ENCODE measurements at places on chromosomes 5 and 9.

- DNase-seq = no peak
Measured at GRCh38 chr5:134189031-134189430, 12.3 kb upstream of the SKP1 start.

GRCh38 chr5:82169892-82170291 lies 108.3 kb downstream of the RPS23 start:
- DNase-seq = no peak

DNA sequence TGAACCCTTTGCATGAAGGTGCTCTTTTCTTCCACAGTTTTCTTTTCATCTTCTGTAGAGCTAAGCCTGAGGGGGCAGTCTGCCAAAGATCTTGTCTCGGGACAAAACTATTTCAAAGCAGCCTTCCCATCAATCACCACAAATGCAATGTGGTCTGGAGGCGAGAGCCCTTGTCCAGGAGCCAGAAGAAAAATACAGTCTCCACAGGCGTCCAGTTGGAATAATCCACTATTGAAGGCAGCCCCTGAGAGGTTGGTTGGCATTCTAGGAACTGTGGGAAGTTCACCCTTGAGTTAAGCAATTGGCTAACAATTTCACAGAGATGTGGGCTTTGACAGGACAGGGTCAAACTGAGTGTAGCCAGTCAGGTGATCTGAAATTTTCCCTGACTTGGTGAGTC lies 72.0 kb downstream of the SEMA6A start:
- peak; percentile 78 for DNase-seq

- DNase-seq = peak; percentile 40
Measured at GRCh38 chr5:145471831-145472612, 363.1 kb downstream of the PRELID2 start.

DNA sequence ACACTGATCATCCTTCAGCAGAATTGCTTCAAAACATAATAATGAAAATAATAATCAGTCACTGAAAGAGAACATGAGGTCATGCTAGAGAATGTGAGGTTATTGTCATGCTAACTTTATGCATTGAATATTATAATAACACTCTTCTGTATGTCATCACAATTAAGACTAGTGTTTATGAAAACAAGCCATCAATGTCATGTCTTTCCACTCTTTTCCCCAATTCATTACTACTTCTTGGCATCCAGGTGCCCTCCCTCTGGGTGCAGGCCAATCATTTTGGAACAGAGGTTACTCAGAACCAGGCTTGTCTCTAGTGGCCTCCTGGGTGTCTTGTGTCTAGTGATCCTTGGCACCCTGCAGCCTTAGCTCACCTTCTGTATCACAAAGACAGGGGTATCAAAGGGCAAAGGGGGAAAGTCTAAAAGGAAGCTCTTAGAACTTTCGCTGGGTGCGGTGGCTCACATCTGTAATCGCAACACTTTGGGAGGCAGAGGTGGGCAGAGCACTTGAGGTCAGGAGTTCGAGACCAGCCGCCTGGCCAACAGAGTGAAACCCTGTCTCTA lies 217.6 kb upstream of the PIK3R1 start:
- DNase-seq = no peak

DNA sequence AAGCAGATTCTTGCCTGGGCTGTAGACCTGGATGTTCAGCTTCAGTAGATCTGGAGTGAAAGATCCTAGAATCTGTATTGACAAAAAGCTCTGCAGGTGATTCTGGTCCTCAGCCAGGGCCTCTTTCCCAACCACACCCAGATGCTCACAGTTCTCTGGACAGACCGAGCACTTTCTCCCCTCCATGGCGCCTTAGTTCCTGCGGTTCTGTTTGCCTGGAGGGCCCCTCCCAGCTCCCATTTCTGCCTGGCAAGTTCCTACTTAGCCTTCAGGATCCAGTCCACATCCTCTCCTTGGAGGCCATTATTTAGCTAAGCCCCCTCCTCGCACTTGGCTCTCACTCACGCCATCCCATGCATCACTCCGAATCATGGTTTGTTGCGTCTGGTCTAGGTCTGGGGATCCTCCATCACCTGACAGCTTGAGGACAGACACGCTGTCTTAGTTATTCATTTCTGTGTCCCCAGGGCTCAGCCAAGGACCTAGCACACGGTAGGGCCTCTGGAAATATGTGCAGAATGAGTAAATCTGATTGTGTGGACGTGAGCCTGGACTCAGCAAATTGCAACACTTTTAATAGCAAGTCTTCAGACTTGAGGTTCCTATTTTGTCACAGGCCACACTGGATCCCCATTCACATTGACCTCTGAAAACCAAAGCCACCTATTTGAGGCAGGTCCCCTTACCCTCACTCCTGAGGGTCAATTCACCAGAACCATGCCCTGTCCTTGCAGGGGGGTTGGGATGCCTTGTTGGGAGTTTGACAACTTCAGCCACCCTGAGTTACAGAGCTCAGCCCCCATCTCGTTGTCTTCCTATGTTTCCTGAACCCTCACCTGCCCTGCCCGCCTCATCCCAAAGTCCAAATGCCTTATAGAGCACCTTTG lies 50.7 kb downstream of the COL15A1 start:
- DNase-seq = no peak

GRCh38 chr5:109695005-109695926 lies 5.5 kb downstream of the MAN2A1 start:
- no peak for DNase-seq

DNA sequence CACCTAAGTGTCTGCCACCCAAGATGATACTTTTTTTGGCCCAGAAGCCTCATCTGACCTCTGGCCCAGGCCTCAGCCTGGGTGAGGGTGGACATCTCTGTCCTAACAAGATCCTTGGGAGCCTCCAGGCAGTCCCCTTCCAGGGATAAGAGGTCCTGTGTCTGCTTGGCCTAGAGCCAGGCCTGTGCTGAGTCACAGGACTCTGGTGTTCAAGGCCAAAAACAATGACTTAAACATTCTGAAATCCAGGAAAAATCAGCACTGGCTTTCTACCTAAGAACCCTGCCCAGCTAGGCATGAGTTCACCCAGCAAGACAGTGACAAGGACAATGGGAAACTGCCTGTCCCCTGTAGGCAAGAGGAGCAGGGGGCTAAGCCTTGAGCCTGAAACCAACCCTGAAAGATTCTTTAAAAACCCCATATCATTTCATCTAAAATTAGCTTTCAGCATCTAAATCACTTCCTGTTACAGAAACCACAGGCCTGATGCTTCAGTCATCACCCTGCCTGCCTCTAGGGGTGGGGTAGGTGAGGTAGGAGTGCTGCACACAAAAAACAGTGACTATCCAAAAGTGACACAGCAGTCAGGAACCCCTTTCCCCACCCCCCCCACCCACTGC lies 29.9 kb downstream of the CSF2 start:
- no peak for DNase-seq

DNA sequence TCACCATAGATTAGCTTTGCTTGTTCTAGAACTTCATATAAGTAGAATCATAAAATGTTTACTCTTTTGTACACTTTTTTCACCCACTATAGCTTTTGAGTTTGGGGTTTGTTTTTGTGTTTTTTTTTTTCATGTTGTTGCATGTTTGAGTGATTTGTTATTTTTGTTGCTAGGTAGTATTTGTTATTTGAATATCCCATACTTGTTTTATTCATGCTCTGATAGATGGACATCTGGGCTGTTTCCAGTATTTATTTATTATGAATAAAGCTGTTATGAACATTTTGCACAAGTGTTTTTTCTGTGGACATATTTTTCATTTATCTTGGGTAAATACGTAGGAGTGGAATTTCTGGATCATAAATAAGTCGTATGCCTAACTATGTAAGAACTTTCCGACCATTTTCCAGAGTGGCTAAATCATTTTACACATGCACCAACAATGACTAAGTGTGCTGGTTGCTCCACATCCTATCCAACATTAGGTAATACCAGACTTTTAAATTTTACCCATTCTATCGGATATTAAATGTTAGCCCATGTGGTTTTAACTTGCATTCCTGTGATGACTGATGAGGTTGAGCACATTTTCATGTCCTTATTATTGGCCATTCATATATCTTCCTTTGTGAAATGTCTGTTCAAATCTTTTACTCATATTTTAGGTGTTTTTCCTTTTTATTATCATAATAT lies 69.1 kb upstream of the NR4A3 start:
- no peak for DNase-seq

- DNase-seq = no peak
Measured at GRCh38 chr5:102888483-102888882, 133.4 kb downstream of the PAM start.

- no peak for DNase-seq
Measured at GRCh38 chr5:11273180-11273903, 512.3 kb upstream of the DAP start.

- no peak for DNase-seq
Measured at GRCh38 chr5:69050214-69050613, 43.6 kb upstream of the SLC30A5 start.

DNA sequence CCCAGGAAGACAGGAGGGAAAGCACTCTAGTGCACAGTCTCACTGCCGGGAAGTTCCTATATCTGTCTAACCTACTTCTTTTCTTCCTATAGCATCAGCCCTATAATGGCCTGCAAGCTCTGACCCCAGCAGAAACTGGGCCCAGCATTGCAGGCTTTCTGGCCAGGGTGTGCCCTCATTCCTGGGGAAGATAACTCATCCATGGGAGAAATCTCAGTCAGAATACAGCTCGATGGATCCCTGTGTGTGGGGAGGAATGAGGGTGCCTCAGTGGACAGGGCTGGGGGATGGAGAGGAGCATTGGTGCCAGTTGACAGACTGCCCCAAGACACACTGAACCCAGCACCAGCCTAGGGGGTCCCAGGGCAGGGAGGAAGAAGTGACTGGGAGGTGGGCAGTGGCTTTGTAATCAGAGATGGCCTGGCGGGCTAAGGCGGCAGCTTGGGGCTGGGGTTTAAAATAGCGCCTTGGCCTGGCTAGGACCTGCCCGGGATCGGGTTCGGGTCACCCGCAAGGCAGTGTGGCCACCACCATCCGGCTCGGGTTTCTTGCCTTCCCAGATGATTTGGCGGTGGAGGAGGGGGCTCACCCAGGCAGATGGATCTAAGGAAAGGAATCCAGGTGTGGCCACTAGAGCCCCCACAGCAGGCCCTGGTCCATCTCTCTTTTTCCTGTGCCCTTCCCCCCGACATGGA lies 7.6 kb upstream of the CXXC5 start:
- DNase-seq = peak; percentile 45

GRCh38 chr5:130427222-130427955 lies 523.1 kb downstream of the CHSY3 start:
- DNase-seq = no peak

GRCh38 chr5:79025054-79025472 lies 40.0 kb upstream of the ARSB start:
- peak; percentile 64 for DNase-seq

GRCh38 chr9:120080849-120081248 lies 499.1 kb downstream of the CDK5RAP2 start:
- peak; percentile 14 for DNase-seq

DNA sequence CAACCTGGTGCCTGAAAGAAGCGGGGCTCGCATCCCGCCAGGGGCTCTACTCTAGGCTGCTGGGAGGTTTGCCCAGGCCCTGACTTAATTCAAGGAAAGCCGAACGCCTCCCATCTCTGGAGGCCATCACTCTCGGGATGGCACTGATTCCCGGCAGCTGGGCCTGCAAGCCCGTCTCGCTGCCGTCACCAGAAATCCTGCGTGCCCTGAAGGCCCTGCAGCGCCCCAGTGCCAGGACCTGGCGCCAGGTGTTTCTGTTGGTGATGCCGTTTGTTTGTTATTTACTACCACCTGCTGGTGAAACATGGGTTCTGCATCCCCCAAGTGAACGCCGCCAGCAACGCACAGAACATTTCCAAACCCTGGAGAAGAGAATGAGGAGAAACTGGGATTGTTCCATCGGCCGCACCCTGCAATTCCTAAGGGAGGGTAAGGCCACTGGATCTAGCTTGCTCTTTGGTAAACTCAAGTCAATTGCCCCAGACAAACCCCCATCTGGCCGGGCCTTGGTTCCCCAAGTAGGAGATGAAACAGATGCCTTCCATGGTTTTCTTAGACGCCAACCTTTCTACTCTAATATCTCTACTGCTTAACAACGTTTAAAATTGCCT lies 77.9 kb downstream of the AK8 start:
- peak; percentile 90 for DNase-seq

GRCh38 chr9:4833781-4834560 lies 41.2 kb downstream of the RCL1 start:
- DNase-seq = no peak

- no peak for DNase-seq
Measured at GRCh38 chr5:32584646-32585045, 711 bp upstream of the SUB1 start.

GRCh38 chr9:88741335-88741734 lies 206.4 kb downstream of the NXNL2 start:
- peak; percentile 51 for DNase-seq

- peak; percentile 44 for DNase-seq
Measured at GRCh38 chr9:134644725-134645606, 3.4 kb downstream of the COL5A1 start.

GRCh38 chr9:136815422-136815782 lies 7.7 kb downstream of the RABL6 start:
- no peak for DNase-seq

All from ELF-1 (cell line).